ENCODE measurements at places on chromosomes 5 and 9.

- DNase-seq, result peak; percentile 92
These were observed 26.6 kb downstream of the RUSC2 start for GRCh38 chr9:35516479-35516878.

- no peak for DNase-seq
These were observed 8.3 kb downstream of the NOXA1 start for GRCh38 chr9:137431416-137431931.

- no peak for DNase-seq
These were observed 148.7 kb downstream of the MLLT3 start for GRCh38 chr9:20473515-20474013.

DNA sequence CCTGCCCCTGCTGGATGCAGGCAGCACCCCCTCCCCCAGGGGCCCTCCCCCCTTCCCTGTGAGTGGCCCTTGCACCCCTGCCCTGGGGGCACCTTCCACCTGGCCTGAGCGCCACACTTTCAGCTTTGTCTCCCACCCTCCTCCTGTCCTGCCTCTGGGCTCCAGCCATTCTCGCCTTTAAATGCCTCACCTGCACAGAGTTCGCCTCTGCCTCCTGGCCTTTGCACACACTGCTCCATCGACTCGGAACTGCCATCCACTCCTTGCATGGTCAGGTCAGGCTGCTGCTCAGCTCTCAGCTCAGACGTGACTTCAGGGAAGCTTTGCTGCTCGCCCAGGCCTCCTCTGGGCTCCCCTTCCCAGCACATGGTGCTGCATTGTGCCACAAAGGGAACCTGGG is 10.2 kb downstream of the FAM163B start:
- no peak for DNase-seq

DNA sequence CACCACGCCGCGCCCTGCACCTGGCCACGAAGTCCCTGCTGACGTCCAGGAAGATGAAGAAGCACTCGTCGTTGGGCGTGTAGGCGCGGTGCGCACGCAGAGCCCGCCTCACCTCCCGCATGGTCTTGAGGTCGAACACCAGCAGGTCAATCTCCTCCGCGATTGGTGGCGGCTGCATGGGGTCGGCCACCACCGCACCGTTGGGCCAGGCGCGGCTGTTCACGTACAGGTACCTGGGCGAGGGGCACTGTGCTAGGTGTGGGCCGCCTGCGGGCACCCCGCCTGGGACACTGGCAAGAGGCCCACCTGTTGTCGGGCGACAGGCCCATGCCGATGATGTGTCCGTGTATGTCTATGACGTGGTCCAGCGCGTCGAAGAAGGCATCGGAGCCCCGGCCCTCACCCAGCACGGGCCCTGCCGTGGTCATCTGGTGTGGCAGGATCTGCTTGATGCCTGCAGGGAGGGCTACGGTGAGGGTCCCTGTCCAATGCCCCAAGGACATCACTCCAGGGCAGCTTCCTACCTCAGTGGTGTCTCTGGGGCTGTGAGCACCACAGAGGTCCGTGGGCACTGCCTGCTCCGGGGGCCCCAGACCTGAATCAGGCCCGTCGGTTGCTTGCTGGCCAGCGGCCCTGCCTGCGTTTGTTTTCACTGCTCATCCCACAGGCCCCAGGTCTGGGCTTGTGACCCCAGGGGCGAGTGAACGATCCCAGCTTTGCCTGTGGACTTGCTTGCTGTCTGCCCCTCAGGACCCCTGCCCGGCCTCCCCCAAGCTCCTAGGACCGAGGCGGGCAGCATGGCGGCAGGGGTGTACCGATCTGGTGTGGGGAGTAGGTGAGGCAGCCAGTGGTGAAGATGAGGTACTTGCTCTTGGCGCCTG is 3.1 kb downstream of the FBXW5 start:
- DNase-seq, result no peak

- DNase-seq, result no peak
These were observed 28.5 kb downstream of the AMBP start for GRCh38 chr9:114049441-114050225.

- DNase-seq, result peak; percentile 74
These were observed 473 bp downstream of the IRGM start for GRCh38 chr5:150846654-150847333.
